GM12891 (cell line): ENCODE measurements at places on chromosomes 1 and 21.

- DNase-seq, result no peak
Observed at GRCh38 chr21:18831942-18832676, 428.5 kb upstream of the TMPRSS15 start.

DNA sequence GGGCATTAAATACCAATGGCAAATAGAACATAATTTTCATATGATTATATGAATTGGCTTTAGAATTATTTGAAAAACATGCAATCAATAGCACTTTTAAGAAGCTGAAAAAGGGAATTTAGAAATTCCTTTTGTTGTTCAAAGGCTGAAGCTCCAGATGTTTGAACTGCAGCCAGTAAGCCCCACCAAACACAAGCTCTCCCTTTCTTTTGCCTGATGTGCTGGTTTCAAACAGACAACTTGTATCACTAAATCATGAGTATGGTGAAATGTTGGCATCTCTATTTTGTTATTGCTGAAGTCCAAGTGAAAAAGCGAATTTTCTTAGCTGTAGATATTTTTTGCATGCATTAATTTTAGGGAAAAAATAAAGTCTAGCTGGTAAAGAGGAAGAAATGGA, 27.5 kb upstream of the NCAM2 start:
- DNase-seq, result no peak

DNA sequence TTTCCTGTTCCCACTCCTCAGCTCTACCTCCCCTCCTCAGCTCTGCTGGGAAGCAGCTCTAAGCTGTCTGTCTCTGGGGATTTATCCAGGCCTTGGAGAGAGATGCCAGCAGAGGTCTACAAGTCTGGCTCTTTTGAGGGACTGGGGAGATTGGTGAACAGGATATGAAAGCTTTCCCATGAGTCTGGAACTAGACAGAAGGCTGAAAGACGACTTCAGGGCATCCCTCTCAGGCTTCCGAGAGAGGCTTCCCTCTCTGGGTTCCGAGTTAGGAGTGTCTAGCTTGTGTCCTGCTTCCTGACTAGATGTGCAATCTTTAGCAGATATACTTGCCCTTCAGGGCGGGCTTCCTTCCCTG, 733 bp downstream of the TMEM35B start:
- DNase-seq, result no peak

- DNase-seq, result no peak
Observed at GRCh38 chr1:94702442-94702815, 117.7 kb upstream of the SLC44A3 start.

GRCh38 chr1:177928194-177928593, 41.7 kb downstream of the SEC16B start:
- no peak for DNase-seq

GRCh38 chr1:166692346-166692745, 146.9 kb upstream of the POGK start:
- no peak for DNase-seq

DNA sequence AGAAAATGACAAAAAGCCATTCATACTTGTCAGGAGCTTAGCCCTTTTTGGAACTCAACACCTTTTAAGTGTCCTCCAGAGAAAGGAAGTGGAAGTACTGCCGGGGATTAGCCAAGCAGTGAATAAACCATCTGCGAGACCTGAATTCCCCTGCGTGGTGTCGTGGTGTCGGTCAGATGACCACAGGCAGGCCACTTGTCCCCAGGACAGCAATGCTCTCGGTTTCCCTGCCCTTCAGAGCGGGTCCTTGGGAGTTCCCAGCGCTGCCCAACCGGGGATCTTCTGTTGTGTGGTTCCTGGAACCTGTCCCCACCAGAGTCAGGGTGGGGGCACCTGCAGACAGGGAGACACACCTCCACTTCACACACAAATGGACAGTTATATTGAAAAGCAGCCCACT, 9.2 kb downstream of the GPR157 start:
- no peak for DNase-seq

- DNase-seq, result no peak
Observed at GRCh38 chr1:208108646-208109330, 135.4 kb downstream of the PLXNA2 start.

- DNase-seq, result no peak
Observed at GRCh38 chr1:99645699-99646531, at the start of gene PALMD. Gene PALMD, plus strand, starts transcription at chr1:99646113. Its CDS starts 205 bp downstream, at chr1:99646318.

- no peak for DNase-seq
Observed at GRCh38 chr1:73044241-73045036, 762.1 kb upstream of the NEGR1 start.

GRCh38 chr1:76425201-76426145, 350.9 kb downstream of the ST6GALNAC3 start:
- no peak for DNase-seq

DNA sequence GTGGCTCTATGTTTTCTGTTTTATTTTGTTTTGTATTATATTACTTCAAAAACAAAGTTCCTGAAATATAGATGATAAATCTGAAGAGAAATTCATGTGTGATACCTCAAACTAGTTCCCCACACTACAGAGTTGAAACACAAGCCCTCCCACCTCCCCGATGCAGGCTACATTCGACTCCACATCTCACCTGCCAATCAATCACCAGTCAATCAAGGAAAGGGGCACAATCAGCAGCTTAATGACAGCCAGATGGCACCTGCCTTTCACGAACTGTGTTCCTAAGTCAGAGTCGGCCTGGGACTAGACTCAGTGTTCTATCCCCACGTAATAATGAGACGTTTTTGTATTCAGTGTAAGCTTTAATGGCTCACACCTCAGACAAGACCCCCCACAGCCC, 313.4 kb downstream of the SPATA17 start:
- no peak for DNase-seq

DNA sequence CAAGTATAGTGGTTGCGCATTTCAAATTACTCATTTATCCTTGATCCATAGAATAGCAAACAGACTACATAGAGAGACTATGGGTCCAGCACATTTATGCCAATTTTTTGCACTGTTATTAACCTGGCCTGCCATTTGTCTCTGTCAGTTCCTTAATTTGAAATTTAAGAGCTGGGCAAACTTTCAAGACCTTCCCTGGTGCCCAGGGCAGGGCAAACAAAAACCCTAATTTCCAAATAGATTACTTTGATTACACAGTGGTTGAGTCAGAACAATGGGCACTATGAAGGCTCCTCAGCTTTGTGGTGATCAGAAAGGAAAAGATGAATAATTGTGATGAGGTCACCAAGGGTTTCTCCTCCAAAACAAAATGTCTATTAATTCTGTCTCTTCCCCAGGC, 80.6 kb downstream of the TNFSF18 start:
- no peak for DNase-seq

- no peak for DNase-seq
Observed at GRCh38 chr21:36166705-36167104, 10.1 kb downstream of the DOP1B start.

GRCh38 chr1:56676571-56677035, 31.5 kb downstream of the PRKAA2 start:
- DNase-seq, result no peak

DNA sequence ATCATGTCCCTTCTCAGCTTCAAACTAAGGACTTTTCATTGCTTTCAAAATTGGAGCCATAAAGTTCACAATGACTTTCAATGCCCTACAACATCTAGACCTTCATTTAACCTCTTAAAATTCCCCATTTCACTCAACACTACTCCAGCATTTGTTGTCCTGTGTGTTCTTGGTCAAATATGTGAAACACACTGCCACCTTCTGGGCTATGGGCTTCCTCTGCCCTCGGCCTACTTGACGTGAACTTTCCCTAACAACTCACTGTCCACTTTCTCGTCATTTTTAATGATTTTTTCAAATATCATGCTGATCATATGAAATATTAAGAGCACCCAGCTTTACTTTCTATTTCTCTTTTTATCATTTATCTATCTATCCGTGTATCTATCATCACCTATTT, 2018.4 kb downstream of the NCAM2 start:
- no peak for DNase-seq

- no peak for DNase-seq
Observed at GRCh38 chr1:89547563-89548116, 23.0 kb downstream of the LRRC8B start.
